Renal pelvis (tissue), 12 donors: ENCODE measurements at places on chromosomes 13 and 19.

DNA sequence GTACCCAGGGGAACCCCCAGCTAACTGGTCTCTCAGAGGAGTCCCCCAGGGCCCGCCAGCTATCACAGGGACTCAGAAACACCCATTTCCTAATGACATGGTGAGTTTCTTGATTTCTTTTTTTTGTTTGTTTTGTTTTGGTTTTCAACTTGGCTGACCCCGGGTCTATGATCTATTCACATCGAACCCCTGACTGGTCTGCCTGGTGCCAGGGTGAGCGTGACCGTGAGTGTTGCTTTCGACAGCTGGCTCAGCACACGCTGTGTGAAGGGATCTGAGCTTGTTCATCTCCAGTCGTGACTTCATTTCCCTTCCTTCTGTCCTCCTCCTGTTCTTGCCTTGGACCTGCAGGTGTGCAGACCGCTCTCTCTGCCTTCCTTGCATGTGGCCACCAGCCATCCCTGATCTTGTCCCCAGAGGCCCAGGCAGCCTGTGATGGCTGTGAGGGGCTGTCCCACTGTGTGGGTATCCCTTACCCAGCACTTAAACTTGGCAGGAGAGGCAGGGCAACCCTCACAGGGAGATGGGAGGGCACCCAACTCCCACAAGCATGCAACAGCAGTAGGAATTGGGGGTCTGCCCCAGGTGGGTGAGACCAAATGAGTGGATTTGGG, 26.2 kb downstream of the TMEM161A start:
- DNase-seq: no peak

- no peak for DNase-seq
Measured at GRCh38 chr13:105817498-105817897, 718.0 kb downstream of the EFNB2 start.

GRCh38 chr13:97341135-97341534, 92.8 kb upstream of the RAP2A start:
- DNase-seq: no peak

DNA sequence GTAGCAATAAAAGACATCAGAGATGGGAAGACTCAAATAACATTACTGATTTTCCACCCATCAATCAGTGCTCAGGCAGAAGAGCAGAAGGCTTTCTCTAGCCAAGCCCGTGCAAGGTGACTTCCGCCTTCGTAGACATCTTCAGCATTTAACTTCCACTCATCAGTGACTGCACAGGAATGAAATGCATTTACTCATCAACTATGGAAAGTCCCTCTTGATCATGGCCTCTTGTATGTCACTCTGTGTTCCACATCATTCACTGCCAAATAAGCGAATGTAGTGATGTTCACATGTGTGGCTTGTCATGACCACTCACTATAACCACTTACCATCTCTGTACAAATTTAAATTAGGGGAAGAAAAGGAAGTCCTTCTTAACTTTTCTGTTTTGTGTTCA, 49.4 kb downstream of the SACS start:
- DNase-seq: no peak

GRCh38 chr19:30212574-30212973, 159.6 kb upstream of the ZNF536 start:
- no peak for DNase-seq

DNA sequence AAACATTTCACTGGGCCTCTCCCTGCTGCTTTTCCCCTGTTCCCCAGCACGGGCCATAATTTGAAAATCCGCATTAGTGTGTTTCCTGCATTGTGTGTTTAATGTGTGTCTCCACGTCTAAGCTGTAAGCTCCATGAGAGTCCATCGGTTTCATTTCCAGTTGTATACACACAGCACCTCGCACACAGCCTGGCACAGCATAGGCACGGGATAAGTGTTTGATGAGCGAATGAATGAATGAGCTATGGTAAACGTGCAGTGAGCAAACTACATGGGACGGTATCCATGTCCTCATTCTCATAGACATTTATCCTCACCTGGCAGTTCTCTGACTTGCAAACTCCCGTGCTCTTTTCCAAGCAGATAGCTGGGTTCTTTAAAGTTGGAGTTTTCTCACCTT, 106.1 kb downstream of the RAB20 start:
- DNase-seq: no peak

- DNase-seq: no peak
Measured at GRCh38 chr13:106212386-106213010, 323.0 kb downstream of the EFNB2 start.
